ENCODE measurements at places on chromosomes 11 and 22. TPM values are rescaled to one million over a fixed set of nuclear protein-coding genes. Genes with fewer than 3 reads are reported as not detected.

The TRIM48 gene
- total RNA-seq: not detected

GRCh38 chr22:20955548-20955947 is 11.5 kb upstream of the AIFM3 start:
- DNase-seq: no peak

The TRIM66 gene
- 35.8 TPM for total RNA-seq

DNA sequence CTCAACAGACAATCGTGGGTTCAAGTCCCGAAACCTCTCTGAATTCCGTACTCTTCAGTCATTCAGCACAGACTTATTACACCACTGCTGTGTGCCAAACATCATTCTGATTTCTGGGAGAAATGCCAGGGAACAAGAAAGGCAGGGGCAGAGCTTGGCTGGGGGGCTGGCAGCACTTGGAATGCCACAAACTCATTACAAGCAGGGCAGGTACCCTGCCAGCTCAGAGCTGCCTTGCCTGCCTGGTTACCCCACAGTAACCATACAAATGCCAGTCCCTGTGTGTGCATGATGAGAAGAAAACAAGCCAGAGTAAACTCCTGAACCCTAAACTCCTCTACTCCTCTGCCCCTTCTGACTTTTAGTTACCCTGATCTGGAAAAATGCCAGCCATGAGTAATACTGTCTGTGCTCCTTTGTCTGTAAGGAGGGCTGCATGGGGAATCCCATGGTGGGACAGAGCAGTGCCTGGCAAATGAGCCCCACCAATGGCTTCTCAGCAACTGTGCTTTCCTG is 6.9 kb upstream of the RAD9A start:
- DNase-seq: no peak

DNA sequence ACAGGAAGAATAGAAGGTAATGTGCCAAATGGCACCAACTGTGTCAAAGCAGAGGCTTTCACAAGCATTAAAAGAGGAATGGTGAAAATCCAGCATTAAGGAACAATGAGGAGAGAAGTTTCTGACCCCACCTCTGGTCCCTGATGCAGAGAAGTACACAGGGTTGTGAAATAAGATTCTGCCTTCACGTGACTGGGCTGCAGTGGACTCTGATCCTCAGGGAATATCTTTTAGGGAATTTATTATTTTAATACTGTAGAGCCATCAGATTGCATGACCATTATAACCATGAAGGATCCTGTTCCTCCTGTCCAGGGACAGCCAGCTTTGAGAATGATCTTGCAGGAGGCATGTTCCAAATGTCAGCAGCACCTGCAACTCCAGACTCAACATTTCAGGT is 74.4 kb upstream of the FAR1 start:
- no peak for DNase-seq

DNA sequence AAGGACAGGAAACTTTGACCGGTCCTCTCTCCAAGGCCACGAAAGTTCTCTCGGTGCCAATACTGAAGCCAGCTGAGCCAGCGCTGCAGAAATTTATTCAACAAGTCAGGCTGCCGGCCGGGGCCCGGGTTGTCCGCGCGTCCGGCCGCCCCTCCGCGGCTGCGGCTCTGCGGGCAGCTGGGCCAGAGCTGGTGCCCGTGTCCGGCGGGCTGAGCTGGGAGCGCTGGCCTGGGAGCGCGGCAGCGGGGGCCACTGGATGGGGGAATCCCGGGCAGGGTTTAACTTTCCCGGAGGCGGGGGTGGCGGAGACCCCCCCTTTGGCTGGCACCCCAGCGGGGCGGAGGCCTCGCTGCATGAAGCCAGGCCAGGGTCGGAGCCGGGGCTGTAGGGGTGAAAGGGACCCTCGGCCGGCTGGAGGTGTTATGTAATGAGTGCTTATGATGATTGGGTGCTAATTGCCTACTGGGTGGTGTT is 12.3 kb upstream of the CACNA1I start:
- no peak for DNase-seq

DNA sequence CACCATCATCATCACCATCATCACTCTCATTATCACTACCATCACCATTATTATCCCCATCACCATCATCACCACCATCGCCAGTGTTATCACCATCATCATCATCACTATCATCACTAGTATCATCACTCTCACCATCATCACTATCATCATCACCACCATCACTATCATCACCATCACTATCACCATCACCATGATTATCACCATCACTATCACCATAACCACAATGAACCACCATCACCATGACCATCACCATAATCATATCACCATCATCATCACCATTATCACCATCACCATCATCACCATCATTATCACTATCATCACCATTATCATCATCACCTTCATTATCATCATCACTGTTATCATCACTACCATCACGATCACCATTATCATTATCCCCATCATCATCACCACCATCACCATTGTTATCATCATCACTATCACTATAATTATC is 326.7 kb downstream of the BRD1 start:
- DNase-seq: no peak

GRCh38 chr11:9831122-9831521 is 167.2 kb downstream of the SWAP70 start:
- no peak for DNase-seq

- DNase-seq: no peak
These were observed 847.4 kb downstream of the NTM start for GRCh38 chr11:132217856-132218255.

The TUB gene
- 0.14 TPM for total RNA-seq

The NRGN gene
- 5.3 TPM for total RNA-seq

- no peak for DNase-seq
These were observed 50.9 kb upstream of the NFRKB start for GRCh38 chr11:129946256-129946655.

All from activated naive CD8-positive, alpha-beta T cell treated with anti-CD3 and anti-CD28 coated beads, Interleukin-2, amount 10 ng/mL, durations not matched to agents 7 days and 5 days (primary cell).